ENCODE measurements at places on chromosomes 4 and X.

GRCh38 chr4:26267087-26267486 is 53.7 kb upstream of the RBPJ start:
- peak; percentile 86 for DNase-seq

- no peak for DNase-seq
Measured at GRCh38 chr4:106019771-106020170, 124.5 kb downstream of the NPNT start.

DNA sequence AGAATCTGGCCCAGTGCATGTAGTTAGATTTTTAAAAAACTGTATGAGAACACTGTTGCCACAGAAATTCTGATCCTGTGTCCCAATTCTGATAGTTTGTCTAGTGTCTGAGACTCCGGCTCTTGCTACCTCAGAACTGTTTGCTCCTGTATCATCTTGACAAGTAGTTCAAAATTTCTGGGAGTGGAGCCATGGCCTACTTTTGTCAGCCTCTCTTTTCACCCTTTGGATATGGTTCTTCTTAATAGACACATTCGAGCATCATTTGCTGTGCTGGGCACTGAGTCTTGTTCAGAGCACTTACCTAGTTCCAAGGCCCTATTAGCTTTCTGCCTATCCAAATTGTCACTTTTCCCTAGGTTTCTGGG is 46.9 kb downstream of the ATP10D start:
- DNase-seq: no peak

- DNase-seq: no peak
Measured at GRCh38 chrX:18075603-18076002, 145.1 kb downstream of the BEND2 start.

GRCh38 chrX:37998586-37999262 is 7.6 kb upstream of the SYTL5 start:
- DNase-seq: no peak

DNA sequence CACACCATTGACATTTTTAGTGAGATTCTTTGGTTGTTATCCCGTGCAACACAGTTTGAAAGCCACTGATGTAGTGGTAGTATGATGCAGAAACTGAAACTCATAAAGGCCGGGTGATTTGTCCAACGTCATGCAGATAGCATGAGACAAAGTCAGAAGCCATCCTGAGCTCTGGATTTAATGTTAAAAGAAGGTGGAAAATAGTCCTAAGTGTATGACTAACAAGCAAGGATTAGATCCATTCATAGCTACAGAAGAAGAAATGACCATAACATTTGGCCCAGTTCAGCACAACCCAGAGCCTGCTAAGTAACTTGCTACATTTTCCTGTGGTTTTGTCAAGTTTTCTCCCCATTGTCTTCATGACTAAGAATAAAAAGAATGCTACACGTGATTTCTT is 142.4 kb downstream of the AMELX start:
- no peak for DNase-seq

DNA sequence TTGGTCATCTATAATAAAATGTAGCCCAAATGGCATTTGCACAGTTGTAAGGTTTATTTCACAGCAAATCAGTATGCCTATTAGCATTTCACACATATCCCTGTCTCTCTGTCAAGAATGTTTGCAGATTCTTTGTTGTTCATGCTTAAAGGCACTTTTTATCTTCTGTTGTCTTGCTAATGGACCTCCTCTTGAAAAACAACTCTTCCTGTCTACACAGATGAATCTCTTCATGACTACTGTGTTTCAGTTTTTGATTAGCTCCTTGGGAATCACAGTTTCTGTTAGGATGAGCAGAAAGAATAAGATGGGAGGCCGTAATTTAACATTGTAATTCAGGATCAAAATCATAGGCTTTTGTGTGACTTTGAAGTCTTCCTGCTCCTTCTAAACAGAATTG is 35.5 kb upstream of the SLC4A4 start:
- DNase-seq: no peak

GRCh38 chr4:58261526-58261925 is 1151.3 kb upstream of the IGFBP7 start:
- DNase-seq: no peak

GRCh38 chrX:153184787-153185186 is 5.7 kb downstream of the MAGEA1 start:
- no peak for DNase-seq

DNA sequence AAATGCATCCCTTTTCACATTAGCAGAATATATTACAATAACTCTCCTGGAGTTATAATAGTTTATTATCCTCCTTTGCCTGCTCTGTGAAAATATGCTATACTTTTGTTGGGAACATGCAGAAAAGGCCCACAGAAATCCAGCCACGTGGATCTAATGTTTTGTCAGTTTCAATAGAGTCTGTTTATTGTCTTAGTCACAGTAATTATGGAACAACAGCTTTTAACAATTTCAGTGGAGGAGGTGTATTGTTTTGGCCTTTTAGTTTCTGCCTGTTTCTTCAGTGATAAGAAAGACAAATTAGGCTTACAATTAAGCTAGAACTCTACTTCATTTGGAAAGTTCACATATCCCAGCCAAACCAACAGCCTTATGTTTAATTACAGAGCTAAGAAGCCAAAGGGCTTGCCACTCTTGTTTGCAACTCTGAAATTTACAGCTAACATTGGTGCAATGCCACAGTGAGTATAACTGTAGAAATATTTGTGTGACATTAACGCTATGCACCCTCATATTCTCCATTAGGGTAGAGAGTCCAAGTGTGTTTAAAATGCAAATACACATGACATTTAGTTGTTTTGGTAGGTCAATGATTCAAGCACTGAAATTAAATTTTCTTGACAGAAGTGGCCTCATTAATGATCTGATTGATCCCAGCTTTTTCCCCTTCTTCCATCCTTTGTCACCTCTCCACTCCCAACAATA is 175.8 kb downstream of the USP46 start:
- DNase-seq: no peak

Measured in brain (organoid and tissue), 16 donors.